Stimulated activated CD4-positive, alpha-beta T cell treated with anti-CD3 and anti-CD28 coated beads, Interleukin-1b, Interleukin-23, amount 100 ng/mL, for 1 hour (primary cell): ENCODE measurements at places on chromosomes 1 and 21.

- DNase-seq, result peak; percentile 53
Measured at GRCh38 chr1:153510984-153511410, 24.8 kb downstream of the S100A6 start.

DNA sequence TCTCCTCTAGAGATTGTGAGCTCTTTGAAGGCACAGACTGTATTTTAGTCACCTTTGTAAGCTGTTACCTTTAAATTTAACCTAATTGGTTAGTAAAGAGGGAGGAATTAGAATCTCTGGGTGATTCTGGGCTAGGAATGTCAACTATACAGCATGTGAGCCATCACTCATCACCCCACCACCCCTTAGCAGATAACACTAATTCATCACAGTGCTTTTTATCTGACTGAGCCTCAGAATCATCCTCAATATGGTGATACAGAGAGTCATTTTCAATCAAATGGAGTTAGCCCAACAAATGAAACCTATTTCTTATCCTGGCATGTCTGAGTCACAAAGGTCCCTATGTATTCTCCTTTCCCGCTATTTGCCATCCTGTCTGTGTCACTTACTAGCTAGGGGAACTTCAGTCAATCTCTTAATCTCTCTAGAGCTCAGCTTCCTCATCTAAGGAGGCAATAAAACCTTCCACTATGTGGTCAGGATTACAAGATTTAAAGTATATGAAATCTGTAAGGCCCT lies 13.3 kb downstream of the KCNJ10 start:
- no peak for DNase-seq

DNA sequence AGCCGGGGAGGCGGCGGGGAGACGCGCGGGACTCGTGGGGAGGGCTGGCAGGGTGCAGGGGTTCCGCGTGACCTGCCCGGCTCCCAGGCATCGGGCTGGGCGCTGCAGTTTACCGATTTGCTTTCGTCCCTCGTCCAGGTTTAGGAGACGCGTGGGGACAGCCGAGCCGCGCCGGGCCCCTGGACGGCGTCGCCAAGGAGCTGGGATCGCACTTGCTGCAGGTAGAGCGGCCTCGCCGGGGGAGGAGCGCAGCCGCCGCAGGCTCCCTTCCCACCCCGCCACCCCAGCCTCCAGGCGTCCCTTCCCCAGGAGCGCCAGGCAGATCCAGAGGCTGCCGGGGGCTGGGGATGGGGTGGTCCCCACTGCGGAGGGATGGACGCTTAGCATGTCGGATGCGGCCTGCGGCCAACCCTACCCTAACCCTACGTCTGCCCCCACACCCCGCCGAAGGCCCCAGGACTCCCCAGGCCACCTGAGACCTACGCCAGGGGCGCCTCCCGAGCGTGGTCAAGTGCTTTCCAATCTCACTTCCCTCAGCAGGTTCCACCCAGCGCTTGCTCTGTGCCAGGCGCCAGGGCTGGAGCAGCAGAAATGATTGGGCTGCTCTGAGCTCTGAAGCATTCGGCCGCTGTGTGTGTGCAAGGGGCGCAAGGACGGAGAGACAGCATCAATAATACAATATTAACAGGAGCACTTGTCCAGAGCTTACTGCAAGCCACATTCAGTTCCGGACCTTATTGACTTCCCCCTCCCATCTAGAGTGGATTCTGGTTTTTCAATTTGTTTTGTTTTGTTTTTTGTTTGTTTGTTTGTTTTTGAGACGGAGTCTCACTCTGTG lies 10.3 kb downstream of the SIM2 start:
- no peak for DNase-seq

DNA sequence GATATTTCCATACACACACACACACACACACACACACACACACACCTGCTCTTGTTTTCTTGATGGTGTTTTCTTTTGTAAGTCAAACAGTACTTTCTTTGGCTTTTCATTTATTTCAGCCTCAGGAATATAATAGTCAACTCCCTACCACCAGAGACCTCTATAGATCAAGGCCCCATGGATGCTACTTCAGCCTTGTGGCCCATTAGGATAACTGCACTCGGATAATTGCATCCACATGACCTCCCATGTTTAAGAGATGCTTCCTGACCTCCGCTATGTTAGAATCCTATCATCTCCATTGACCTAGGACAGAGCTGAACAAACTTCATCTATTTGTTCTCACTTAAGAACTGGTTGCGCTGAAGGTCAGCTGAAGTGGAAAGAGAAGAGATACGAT lies 1094.0 kb upstream of the B3GALT2 start:
- DNase-seq, result no peak
